NCI-H345 (cell line): ENCODE measurements at places on chromosomes 5 and 9.

- peak; percentile 49 for DNase-seq
Measured at GRCh38 chr9:96777426-96777864, 442 bp downstream of the ZNF510 start.

DNA sequence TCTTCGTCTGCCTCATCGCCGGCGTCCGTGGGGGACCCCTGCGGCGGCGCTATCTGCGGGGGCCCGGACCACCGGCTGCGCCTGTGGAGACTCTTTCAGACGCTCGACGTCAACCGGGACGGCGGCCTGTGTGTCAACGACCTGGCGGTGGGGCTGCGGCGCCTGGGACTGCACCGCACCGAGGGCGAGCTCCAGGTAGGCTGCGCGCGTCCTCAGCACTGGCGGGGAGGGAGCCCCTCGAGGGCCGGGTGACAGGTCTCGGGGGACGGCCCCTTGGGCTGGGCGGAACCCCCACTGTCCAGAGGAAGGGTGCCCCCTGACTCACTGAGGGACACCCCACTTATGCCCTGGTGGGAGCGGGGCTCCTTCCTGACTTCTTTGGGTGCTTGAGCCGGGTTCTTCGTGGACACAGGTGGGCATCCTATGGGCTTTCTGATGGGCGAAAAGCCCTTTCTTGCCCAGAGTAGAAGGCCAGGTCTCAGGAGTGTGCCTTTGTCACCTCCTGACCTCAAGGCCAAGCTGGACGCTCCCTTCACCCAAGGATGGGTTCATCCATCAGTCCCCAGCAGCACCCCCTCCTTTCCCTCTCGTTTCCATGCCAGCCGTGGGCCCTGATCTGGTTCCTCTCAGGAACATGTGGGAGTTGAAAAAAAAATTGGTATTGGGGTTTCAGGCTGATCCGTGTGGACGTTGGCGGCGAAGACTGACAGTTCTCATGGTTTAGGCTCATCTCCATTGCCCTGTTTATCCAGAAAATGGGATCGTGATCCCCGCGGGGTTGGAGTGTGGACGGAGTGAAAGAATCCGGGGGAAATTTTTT, 564 bp downstream of the SLC25A25 start:
- no peak for DNase-seq

GRCh38 chr5:80784451-80784850, 129.7 kb upstream of the DHFR start:
- DNase-seq: no peak

DNA sequence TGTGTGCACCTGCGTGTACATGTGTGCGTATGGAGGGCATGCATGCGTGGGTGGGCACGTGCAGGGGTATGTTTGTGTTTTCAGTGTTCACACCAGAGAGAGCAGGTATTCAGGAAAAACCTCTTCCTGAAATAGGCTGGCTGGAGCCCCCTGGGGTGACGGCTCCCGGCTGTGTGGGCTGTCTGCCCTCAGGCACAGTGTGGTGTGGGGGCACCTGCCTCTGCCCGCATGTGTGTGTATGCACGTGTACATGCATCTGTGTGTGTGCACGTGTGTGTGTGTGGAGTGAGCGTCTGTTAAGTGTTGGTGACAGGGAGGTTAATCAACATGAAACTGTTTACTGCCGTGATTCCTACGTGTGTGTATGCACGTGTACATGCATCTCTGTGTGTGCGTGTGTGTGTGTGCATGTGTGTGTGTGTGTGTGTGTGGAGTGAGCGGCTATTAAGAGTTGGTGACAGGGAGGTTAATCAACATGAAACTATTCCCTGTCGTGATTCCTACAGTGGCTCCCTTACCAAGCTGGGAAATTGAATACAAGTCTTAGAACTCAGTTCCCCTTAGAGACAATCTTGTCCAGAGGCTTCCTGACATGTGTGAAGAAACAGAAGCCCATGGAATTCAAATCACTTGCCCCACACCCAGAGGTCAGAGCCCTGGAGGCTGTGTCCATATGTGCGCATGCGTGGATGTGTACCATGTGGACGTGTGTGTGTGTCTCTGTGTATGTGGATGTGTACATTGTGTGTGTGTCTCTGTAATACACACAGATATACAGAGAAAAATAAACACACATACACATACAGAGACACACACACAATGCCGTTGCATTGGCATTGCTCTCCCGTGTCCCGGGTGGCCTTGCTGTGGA, 372.4 kb upstream of the IRX4 start:
- DNase-seq: no peak

DNA sequence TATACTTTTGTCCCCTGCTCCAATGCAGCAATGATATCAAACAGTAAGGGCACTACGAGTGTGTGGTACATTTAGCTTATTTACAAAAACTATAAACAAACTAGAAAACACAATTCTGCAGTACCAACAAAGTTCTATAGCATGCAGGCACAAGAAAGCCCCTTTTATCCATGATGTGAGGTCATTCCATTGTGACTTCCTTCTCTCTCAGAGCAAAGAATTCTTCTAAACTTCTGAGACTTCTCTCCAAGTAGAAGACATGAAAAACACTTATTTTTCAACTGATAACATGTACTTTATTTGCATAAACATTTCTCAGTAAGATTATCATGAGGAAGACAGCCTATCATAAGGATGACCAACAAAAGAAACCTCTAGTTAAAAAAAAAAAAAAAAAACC, 569.8 kb downstream of the TLE1 start:
- no peak for DNase-seq

- no peak for DNase-seq
Measured at GRCh38 chr5:67639976-67640375, 443.4 kb upstream of the CD180 start.

GRCh38 chr9:698954-699353, 142.5 kb upstream of the DMRT1 start:
- DNase-seq: no peak

DNA sequence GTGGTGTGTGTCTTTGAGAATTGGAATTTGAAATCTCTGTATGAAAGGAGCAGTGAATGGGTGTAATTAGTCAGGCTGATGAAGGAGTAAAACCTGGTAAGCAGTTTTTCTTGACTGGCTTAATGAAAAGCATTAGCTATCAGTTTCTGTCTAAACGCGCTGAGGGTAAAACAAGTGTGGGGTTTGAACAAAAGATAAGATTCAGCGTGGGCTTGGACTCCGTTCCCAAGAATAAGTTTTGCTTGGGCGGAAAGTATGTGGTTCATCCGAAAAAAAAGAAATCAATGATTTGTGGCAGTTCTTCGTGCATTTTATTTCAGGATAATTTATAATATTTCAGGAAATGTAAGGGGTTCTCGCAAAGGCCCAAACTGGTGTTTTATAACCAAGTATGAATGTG, 217.3 kb downstream of the NTRK2 start:
- no peak for DNase-seq

DNA sequence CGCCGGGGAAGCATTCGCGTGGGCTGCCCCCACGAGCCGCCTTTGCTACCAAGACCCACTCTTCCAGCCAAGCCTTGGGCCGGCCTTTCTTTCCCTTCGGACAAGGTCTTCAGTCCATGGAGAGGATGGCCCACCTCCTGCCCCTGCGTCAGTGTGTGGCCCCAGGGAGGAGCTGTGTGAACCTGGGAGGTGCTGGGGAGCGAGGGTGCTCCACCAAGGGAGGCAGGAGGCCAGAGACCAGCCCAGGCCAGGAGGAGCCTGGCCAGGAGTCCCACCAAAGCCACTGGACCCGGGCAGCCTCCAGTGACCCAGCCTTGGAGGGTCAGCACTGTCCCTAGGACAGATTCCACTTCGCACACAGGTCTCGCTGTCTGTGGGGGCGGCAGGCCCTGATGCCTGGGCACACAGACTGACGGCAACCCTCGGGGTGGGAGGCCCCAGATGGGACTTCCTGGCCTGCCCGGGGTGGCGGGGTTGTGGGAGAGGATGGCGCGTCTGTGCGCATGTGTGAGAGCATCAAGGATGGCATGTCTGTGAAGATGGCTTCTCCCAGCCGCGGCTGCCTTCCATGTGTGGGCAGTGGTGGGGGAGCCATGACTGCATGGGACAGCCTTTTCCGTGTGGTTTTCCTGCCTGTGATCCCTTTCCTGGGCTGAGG, 113.3 kb upstream of the LPCAT1 start:
- no peak for DNase-seq

DNA sequence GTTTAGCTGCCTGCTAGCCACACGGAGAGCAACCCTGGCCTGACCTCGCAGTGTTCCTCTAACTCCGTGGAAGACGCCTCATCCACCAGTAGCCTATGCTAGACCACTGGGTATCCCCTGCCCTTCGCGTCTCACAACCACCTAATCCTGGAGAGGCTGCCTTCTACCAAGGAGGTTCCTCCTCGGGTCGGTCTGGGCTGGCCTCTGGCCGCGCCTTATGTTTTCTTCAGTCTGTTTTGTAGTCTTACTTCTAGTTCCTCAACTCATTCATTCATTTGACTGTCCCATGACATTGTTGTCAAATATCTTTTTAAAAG, 1.6 kb upstream of the TPM2 start:
- DNase-seq: no peak

DNA sequence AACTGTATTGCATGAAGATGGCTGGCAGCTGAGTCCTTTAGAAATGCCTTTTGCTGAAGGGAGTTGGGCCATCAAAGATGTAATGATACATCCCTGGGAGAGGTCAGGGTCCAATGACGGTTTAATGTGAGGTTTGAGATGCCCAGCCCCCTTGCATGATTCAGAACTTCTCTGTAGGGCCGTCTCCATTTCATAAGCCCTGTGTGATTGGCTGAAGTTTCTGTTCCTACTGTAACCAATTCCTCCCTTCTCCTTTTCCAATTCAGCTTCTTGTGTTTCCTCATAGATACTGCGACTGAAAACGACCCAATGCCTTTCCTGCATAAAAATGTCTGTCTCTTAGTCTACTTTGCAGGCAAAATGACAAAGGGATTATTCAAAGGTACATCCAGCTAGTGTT, 47.9 kb upstream of the ST8SIA4 start:
- DNase-seq: no peak

- no peak for DNase-seq
Measured at GRCh38 chr5:42824347-42824976, 12.8 kb upstream of the SELENOP start.

- no peak for DNase-seq
Measured at GRCh38 chr5:1104327-1105006, 7.4 kb downstream of the SLC12A7 start.

- DNase-seq: no peak
Measured at GRCh38 chr5:159878988-159879471, 37.3 kb upstream of the ADRA1B start.

DNA sequence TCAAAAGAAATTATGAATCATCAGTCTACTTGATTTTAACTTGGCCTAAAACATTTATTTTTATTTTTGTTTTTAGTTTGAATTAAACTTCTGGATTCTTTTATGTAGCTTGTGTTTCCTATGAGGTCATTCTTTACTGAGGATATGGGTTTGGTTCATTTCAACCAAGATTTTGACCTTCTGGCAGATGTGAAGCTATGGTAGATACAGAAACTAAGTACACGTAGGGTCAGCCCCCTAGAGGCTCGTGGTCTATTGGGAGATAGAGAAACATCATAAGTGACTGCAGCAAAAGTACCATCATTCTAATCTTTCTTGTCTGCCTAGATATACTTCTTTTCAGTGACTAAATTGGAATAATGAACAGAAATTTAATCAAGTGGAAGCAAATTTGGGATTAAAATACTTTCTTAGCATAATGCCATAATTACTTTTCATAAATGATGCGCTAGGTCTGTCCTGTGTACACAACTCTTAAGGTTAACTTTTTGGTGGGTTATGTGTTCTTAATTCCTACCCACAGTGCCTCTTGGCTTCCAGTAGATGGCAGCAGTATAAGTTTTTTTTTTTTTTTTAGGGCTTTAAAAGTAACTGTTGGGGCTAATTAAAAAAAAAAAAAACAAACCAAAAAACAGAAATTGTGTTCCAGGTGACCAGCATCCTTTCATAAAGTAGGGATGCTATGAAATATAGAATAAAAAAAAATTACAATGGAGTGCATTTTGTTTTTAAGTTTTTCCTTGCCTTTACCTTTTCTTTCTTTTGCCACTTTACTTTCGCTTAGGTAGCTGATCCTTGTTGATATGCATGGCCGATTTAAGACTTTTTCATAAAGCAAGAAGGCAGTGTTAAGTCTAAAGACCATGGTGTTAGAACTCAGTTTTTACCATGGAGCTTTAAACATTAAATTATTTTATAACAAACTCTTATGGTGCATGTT, 49.9 kb downstream of the LRRTM2 start:
- DNase-seq: no peak

DNA sequence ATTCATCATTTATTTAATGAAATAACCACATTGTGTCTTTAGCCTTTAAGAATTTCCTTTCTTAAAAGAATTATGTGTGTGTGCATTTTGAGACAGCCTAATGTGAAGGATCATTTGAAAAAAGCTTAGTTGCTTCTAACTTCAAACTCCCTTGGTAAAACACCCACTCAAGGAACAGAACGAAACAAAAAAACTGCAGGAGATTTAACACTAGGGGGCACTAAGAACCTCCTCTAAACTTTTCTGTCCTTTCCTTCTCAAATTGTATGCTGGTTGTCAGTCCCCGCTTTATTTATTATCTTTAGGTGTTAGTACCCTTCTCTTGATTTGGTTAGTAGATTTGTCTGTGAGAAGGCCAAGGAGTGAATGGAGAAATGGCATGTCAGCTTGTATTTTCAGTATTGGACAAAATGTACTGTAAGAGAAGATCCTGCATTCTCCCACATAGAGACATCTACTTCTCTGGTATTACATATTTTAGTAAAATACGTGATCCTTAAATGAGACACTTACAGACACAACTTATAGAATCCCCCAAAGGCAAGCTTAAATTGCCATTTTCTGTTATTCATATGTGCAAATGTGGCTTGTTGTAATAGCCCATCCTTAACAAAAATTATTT, 229.7 kb downstream of the MRPS30 start:
- DNase-seq: peak; percentile 7

DNA sequence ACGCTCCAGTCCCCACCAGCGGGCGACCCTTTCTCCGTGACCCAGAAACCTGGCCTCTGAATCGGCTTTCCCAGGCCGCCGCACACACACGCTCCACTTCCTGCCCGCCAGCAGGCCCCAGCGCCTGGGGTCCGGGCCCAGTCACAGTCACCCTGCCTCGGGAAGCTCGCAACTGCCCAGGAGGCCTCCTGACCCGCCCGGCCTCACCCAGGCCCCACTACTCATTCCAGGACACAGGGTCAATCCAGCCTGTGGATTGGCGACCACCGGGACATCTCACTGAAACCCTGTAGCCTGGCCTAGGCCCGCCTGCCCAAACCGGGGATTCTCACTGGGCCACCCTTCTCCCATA, 2.7 kb upstream of the IRX4 start:
- DNase-seq: no peak

DNA sequence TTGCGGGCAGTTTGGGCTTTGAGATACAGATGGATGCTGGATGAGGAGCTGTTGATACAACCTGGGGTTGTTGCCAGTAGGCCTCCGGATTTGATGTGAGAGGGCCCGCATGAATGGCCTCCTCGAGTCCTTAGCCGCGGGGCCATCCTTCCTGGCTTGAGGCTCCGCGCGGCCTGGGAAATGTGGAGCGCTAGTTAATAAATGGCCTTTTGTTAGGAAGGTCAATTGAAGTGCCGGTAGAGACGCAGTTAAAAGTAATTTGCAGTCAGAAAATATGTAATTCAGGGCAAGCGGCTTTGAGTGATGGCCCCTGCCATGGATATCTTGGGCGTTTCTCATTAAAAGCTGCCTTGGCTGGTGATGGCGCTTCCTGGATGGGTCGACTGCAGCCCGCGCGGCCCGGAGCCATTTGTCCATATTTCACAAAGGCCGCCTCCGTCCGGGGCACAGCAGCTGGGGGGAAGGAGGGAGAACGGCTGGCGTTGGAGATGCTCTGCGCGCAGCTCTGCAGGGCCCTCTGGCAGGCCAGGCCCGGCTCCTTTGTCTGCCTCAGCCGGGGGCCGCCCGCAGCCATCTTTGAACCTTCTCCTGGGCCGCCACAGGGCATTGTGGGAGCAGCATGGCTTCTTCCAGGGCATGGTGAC, 11.2 kb downstream of the MVB12B start:
- no peak for DNase-seq

GRCh38 chr5:132044207-132044606, 16.2 kb upstream of the IL3 start:
- DNase-seq: no peak
